ENCODE measurements at places on chromosomes 11 and 22.
A peak's percentile ranks its signal among the peaks of the same experiment; 100 is the strongest.

DNA sequence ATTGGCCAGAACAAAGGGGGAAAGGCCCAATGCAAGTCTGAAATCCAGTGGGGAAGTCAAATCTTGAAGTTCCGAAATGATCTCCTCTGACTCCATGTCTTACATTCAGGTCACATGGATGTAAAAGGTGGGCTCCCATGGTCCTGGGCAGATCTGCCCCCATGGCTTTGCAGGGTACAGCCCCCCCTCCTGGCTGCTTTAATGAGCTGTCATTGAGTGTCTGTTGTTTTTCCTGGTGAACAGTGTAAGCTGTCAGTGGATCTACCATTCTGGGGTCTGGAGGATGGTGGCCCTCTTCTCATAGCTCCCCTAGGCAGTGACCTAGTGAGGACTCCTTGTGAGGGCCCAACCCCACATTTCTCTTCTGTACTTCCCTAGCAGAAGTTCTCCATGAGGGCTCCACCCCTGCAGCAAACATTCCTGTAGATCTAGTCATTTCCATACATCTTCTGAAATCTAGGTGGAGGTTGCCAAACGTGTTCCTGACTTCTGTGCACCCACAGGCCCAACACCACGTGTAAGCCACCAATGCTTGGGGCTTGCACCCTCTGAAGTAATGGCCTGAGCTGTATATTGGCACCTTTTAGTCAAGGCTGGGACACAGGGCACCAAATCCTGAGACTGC lies 9.3 kb downstream of the CARD18 start:
- H3K4me3 ChIP-seq = no peak overlapping the region
- no peaks in the 10 kb centered on the region for H3K27me3 ChIP-seq
- H3K27ac ChIP-seq = no peak overlapping the region
- no peak for DNase-seq

GRCh38 chr11:134652586-134653255 lies 240.7 kb upstream of the B3GAT1 start:
- DNase-seq = no peak
- H3K4me1 ChIP-seq = no peaks in the 10 kb centered on the region
- H3K27ac ChIP-seq = no peak overlapping the region
- H3K4me3 ChIP-seq = no peak overlapping the region

- DNase-seq = no peak
- H3K36me3 ChIP-seq = peaks cover 6% of the 10 kb centered on the region
- H3K27ac ChIP-seq = no peak overlapping the region
- H3K27me3 ChIP-seq = no peaks in the 10 kb centered on the region
- H3K4me3 ChIP-seq = no peak overlapping the region
Observed at GRCh38 chr11:5910540-5910939, 17.5 kb downstream of the OR52E5 start.

GRCh38 chr22:30605449-30606110 lies 1.4 kb upstream of the TCN2 start:
- peak overlapping the region; percentile 49 for H3K27ac ChIP-seq
- H3K36me3 ChIP-seq = peaks cover 12% of the 10 kb centered on the region
- H3K4me3 ChIP-seq = peak overlapping the region; percentile 85
- no peaks in the 10 kb centered on the region for H3K27me3 ChIP-seq

Data from H9 (cell line).